ENCODE measurements at places on chromosomes 5 and 9.

DNA sequence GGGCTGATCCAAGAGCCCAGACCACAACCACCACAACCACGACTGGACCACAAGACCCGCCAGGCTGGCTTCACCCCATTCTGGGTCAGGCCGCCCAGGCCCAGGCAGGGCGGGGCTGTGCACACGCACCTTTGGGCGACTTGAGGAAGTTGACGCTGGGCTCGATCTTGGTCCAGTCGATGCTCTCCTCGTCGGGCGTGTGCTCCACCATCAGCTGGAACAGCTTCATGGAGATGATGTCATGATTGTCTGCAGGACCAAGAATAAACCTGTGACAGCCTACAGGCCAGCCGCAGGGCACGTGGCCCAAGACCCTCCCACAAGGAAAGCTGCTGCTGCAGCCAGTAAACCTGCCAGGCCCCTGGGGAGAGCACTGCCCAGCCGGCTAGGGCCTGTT, 17.3 kb downstream of the LMAN2 start:
- no peak for DNase-seq

DNA sequence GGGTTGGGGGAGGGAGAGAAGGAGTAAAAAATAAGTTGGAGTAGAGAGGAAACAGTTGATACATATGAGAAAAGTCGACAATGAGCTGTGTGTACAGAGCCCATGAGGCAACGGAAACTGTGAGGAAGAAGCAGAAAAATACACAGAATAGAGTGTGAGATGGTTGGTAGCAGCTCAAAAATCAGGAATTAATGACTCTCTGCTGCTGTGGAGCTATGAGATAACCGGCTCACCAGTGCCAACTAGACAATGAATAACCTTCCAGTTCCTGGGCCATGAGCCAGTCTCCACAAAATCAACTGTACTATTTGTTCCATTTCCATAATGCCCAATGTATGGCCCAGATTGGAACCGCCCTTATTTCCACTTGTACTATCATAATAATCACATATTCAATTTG, 53.1 kb upstream of the NREP start:
- no peak for DNase-seq

DNA sequence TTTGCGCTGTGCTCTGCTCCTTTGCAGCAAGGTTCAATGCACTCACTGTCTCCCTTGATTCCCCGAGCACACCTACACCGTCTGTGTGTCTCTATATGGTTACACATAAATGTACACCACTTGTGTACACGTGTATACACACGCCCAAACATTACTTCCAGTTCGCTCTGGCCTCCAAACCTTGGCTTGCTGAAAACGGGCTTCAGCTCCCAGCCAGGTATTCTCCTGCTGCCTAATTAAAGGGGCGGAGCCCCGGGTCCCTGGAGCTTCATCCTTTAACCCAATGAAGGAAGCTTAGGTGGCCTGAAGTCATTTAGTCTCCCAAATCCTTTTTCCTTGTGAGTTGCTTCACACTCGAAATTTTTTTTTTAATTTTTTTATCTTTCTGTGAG, 4.6 kb downstream of the ISL1 start:
- no peak for DNase-seq

- no peak for DNase-seq
These were observed 47.3 kb downstream of the RASGEF1C start for GRCh38 chr5:180161420-180162303.

DNA sequence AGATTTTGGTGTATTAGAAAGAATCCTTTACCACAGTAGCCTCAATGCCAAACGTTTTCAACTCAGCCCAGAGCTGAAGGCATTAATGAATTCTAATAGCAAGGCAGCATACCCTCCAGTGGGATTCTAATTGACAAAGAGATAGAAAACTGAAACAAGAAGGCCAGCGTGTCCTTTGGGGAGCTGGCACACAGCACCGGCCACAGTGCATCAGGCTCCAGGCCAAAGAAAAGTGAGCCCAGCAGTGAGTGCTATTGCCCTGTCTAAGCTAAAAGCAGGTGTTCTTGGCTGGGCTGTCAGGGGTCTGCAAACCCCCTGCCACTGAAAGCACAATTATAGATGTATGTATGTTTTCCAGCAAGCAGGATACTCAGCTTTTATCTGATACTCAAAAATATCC, 40.4 kb downstream of the PPIC start:
- no peak for DNase-seq

GRCh38 chr5:17785774-17786173, 151.5 kb downstream of the TAF11L14 start:
- no peak for DNase-seq

GRCh38 chr9:26870292-26870691, 22.3 kb downstream of the CAAP1 start:
- no peak for DNase-seq

- DNase-seq: no peak
These were observed 311.0 kb downstream of the AGTPBP1 start for GRCh38 chr9:85430659-85431338.

DNA sequence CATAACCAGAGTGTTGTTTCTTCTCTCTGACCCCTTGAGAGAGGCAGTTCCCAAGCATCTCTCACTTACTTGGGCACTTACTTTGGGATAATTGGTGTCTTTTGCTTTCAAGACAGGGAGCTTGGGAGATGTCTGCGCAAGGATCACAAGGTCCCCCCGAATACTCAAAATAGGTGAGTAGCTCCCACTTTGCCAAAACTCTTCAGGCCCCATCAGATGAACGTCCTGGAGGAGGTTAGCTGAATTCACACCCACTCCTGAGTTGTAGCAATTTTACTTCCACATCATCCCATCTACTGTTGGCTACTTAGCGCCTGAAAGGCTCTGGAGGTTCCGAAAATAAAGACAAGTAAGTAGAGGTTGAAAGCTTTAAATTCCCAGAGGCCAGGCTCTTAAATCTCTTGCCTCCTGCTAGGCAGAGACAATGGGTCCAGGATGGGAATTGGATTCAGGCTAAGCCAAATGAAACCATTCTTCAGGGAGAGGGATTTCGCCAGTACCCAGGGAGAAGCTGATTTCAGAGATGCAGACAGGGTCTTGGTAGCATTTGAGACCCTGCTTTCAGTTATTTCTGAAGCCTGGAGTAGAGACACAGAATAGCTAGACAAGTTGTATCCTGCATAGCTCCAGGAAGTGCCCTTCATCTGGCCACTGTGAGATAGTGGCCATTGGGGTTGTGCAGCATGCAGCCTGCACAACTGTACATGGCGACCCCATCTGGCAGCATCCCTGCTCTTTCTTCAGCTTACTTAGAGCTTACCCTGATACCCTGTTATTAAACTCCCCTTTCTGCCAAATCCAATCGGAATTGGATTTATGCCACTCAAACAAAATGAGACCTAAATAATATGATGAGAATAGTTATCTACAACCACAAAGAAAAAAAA, 60.1 kb downstream of the BOD1 start:
- no peak for DNase-seq

DNA sequence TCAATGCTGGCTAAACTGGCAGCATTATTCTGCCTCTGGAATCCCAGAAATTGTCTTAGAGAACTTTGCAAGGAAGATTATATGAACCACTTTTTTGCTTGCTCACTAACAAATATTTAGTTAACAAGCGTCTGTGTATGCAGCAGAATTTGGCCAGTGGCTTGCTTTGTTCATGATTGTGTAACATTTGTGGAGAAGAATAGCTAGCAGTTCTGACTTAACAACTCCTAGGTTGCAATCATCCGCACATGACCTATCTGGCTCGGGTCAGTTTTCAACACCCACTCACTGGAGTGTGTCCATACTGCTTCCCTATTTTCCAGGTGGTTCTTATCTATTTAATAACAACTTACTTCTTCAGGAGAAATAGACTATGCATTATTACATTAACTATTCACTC, 98.5 kb downstream of the SNX18 start:
- DNase-seq: no peak

GRCh38 chr5:66976108-66976507, 220.5 kb downstream of the CD180 start:
- DNase-seq: no peak

- no peak for DNase-seq
These were observed 46.7 kb upstream of the RIOK2 start for GRCh38 chr5:97229688-97230285.

- DNase-seq: no peak
These were observed 64.9 kb upstream of the ECM2 start for GRCh38 chr9:92600462-92601261.

DNA sequence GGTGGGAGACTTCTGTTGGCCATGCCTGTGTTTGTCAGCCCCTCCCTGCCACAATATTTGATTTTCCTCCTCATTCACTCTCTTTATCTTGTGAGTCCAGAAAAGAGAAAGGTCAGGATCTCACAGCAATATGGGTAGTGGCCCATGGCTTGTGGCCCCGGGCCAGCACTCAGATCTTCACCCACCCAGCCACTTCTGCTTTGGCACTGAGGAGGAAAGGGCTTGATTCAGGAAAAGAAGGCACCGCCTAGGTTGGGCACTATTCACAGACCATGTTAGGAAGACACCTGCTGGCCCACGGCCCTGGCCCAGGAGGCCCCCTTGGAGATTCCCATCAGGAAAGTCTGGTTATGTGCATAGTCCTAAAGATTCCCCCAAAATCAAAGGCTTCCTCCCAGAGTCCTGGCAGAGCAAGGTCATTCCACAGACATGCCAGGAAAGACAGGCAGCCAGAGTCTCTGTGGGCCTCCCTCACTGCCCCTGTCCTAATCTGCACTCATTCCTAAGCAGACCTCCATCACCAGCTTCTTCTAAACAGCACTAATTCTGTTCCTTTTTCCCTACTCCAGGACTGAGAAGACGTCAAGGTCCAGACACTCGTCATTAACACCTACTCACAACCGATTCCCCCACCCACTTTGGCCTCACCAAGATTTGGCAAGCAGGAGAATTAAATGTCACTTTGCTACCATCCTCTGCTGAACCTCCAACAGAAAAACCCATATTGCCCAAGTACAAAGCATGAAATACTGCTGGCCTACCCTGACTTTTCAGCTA, 179.3 kb downstream of the DEPDC1B start:
- no peak for DNase-seq

- no peak for DNase-seq
These were observed 178.0 kb upstream of the DMAC1 start for GRCh38 chr9:7977586-7977985.

- DNase-seq: no peak
These were observed 160.4 kb downstream of the CFAP90 start for GRCh38 chr5:7690557-7690956.

GRCh38 chr5:42745426-42745825, 11.2 kb upstream of the CCDC152 start:
- no peak for DNase-seq

DNA sequence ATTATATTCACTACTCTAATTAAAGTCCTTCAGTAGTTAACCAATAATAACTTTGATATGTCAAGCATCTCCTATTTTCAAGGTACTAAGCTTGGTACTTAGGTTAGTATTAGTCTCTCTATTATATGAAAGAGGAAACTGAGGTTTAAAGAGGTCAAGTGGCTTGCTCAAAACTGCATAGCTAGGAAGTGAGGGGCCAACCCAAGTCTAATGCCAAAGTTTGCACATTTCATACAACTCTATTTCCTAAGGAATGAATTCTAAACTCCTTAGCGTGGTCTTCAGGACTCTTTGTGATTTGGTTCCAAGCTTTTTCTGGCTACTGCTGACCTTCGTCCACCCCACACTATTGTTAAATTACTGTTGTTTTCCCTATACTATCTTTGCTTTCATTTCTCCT, 9.9 kb upstream of the SHOC1 start:
- DNase-seq: no peak

- no peak for DNase-seq
These were observed 34.3 kb downstream of the DNAH5 start for GRCh38 chr5:13910201-13910600.

DNA sequence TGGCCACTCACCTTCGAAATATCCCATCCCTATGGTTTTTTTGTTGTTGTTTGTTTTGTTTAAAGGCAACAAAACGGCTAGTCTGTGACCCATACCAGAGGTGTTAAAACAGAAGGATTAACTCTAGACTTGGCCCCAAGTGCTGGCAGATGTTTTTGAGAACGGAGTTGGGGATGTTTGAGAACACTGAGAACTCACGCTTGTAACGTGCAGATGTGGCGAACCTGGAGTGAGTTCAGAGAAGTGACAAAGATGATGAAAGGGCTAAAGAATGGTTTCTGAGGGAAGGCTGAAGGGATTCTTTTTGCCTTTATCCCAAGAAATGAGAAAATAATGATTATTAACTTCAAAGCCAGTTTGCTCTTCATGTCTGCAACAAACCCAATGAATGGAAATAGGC, 286.5 kb downstream of the ZNF608 start:
- DNase-seq: no peak

DNA sequence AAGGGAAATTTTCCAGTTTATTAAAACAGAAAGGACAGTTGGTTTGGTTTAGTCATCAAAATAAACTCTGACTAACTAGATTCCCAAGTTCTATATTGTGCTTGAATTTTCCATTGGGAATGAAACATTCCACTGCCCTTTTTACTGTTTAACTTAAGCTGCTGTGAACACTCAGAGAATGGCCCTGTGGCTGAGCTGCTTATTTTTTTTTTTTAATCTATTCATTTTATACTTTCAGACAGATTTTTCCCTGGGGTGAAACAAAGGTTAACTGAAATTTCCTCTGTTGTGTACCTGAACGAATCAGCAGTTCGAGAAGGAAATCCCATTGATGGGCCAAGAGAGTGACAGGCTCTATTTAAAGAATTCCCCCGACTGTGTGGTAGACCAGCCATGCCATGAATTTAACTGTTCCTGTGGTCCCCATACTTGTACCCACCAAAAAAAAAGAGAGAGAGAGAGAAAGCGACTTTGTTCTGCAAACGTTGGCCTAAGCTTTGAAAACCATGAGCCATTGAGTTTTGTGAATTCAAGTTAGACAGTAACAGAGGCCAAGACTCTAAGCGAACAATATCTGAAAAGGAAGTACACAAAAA, 138.7 kb upstream of the GRHPR start:
- no peak for DNase-seq

DNA sequence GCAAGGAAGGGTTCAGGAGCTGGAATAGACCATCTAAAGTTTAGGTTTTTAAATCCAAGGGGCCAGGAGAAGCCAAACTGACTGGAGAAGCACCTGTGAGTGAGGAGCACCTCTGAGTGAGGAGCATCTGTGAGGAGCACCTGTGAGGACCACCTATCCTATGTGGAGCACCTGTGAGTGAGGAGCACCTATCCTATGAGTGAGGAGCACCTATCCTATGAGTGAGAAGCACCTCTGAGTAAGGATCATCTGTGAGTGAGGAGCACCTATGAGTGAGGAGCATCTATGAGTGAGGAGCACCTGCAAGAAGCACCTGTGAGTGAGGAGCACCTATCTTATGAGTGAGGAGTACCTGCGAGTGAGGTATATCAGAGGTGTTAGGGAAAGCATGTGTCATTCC, 8.0 kb upstream of the OR1Q1 start:
- DNase-seq: no peak

- no peak for DNase-seq
These were observed 160.2 kb upstream of the DAPK1 start for GRCh38 chr9:87337335-87338087.

GRCh38 chr9:4548811-4549725, 58.8 kb downstream of the SLC1A1 start:
- DNase-seq: no peak

DNA sequence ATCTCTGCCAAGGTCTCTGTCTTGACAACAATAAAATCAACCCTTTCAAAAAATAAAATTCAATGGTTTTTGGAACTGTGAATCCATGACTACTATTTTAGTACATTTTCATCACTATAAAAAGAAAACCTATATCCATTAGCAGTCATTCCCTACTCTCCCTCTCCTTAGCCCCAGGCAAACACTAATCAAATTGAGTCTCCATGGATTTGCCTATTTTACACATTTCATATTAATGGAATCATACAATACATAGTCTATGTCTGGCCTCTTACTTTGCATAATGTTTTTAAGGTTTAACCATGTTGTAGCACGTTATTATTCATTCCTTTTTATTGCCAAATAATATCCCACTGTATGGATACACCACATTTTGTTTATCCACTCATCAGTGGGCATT, 24.1 kb downstream of the RIGI start:
- no peak for DNase-seq

Measured in stimulated activated CD4-positive, alpha-beta T cell treated with anti-CD3 and anti-CD28 coated beads, Interleukin-12 subunit alpha, Interleukin-12 subunit beta, amount 100 ng/mL, for 24 hours (primary cell).